ENCODE measurements at places on chromosomes 2 and 18.

- no peak for DNase-seq
Measured at GRCh38 chr2:234632527-234633391, 135.9 kb upstream of the ARL4C start.

DNA sequence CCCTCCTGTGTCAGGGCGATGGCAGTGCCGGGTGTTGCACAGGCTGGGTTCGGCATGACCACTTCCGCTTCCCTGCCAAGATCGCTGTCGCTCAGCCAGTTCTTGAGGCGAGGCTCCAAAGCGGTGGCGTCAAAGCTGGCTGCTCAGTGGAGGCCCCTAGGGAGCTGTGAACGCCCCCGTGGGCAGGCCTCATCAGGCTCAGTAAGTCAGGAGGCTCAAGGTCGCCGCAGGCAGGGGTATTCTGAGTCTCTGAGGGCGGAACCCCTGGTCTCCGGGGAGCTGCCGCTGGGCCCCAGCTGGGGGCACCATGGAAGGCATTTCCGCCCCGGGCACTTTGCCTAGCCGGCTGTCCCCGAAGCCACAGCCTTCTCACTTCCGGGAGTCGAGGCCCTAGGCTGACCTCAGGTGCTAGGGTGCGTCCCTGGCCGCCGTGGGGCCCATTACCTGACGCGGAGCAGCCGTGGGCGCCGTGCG lies 210.4 kb downstream of the SOCS6 start:
- no peak for DNase-seq

DNA sequence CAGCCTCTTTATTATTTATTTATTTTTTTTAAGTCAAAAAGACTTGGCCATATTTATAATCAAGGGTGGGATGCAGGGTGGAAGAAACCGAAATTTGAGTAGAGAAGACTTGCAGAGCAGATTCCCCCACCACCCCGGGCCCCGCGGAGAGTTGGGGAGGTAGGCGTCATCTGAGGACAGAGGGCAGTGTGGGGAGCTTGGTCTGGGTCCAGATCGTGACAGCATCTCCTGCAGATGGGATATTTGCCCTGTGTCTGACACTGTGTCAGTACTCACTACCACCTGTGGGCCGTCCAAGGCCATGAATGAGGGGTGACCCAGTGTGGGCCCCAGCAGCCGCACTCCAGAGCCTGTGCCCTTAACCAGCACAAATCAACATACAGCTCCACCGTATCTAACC lies 10.5 kb upstream of the PRELID3A start:
- no peak for DNase-seq

DNA sequence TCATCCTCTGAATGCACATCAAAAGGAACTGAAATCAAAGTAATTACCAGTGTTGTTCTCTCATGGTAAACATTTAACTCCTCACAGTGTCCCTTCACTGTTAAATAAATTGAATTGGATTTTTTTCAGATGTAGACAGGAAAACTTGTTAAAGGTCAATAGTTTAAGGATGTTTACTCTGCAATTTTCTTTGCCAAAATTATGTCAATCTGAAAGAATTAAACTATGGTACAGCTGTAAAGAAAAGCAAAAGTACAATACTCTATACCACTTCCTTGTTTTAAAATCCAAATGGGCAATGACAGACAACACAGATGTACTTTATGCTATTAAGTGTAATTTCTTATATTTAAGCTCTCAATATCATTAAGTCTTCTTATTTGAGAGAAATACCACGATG lies 153.2 kb downstream of the WDPCP start:
- DNase-seq, result no peak

DNA sequence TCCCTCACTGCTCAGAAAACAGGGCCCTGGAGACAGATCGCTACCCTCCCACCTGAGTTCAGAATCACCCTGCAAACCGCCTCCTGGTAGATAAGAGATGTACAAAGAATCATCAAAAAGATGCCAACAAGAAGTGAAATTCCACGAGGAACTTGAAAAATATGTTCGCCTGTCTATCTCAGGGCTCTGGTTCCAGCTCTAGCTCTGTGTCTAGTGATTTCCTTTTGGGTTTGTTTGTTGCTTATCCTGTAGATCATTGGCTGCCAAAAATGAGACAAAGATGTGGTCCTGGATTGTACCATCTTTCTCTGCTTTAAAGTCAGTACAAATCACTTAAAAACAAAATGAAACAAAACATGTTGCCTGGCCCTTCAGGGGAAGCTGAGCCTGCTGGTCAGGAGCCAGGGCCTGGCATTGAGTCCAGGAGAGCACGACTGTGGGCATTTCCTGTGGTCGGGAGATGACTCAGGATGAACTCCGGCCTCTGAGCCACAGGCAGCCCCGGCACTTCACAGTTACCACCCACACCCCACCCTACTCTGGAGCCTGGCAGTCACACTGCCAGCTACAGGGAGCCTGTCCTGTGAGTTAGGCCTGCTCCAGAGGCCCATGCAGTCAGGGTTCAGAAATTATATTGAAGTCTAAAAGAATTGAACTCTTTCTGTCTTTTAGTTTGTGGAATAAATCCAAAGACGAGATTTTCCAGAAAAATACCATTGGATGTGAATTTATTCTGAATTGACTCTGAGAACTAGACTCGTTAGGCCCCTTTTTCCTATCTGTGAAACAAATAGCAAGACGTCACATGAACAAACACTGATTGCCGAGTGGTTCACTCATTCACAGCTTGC lies 8.0 kb upstream of the ITGB6 start:
- peak; percentile 92 for DNase-seq

DNA sequence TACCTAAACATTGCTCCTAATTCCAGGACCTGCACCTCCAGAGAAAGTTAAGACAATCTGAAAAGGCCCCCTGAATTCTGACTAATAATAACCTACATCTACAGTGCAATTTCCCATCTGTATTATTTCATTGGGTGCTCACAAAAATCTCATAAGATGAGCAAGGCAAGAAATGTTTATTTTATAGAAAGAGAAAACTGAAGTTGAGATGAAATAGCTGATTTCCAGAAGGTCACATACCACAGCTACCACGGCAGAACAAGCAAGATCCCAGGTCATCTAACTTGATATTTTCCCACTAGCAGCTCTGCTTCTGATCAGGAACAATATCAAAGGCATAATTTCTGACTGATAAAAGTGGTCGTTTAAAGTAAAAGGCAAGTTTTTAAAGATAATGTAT lies 105.8 kb upstream of the COL5A2 start:
- no peak for DNase-seq

DNA sequence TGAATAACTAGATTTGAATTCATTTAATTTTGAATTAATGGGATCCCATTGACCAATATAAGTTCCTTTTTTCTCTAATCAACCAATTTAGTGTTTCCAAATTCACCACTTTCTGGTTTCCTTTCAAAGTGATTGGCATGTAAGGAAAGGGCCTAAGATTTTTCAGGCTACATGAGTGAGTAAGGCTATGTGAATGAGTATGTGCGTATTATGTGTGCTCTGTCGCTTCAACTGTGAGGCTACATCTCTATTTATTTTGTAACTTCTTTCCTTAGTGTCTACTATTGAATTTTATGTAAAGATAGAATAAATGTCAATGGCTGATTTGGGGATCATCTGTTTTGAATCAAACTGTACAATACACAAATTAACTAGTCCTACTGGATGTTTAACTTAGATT lies 110.6 kb downstream of the ABCA12 start:
- DNase-seq, result no peak

DNA sequence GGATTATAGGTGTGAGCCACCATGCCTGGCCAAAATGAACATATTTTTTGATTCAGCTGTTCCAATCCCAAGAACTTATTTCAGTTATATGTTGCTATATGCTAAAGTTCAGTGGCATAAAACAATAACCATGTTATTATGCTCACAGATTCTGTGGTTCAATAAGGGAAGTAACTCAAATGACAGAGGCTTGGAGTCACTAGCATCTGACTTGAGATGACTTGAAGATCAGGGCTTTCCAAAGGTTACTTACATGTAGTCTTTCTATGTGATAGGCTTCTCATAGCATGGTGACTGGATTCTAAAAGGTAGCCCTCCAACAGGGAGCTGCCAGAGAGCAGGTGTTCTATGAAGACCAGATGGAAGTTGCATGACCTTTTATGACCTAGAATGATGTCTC lies 17.2 kb downstream of the CLK1 start:
- DNase-seq, result no peak

DNA sequence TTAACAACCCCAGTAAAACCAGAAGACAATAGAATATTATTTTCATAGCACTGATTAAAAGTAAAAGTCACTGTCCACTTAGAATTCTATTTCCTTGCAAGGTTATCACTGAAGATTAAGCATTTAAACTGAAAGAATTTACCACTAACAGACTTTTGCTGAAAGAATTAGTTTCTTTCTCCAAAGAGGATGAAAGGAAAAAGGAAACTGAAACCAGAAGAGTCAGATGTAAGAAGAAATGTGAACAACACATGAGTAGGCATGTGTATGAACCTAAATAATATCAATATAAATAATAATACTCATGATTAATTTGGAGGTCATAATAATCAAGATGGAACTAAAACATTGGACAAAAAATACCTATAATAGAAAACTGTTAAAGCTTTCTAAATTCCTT lies 82.4 kb upstream of the KLHL29 start:
- DNase-seq, result no peak

GRCh38 chr2:120509213-120509815 lies 163.4 kb downstream of the INHBB start:
- no peak for DNase-seq

- DNase-seq, result no peak
Measured at GRCh38 chr2:41771710-41772109, 276.1 kb upstream of the PKDCC start.

DNA sequence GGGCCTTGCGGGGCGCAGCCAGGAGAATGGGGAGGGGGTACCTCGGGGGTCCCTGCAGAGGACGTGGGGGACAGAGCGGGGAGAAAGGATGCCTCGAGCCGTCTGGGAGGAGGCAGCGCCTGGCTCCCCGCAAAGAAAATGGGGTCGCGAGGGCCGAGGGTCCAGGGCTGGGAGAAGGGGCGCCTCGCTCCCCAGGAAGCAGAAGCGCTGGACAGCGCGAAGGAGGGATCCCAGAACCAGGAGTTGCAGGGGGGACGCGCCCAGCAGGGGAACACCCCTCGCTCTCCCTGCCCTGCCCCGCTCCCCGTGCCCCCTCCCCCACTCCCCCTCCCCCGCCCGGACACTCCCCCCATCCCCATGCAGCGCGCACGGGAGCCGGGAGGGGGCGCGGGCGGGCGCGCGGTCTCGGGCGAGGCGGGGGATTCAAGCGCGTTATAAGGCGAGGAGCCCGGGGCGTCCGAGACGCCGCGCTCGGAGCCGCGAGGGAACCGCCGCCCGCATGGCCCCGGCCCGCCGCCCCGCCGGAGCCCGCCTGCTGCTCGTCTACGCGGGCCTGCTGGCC lies at the start of gene ERFE:
Gene ERFE, plus strand, starts transcription at position 462 of the 562 bp plus-strand sequence. Its CDS starts 38 bp downstream, at position 500.
- peak; percentile 86 for DNase-seq

GRCh38 chr2:109711230-109712122 lies 82.6 kb upstream of the RGPD5 start:
- DNase-seq, result peak; percentile 20

DNA sequence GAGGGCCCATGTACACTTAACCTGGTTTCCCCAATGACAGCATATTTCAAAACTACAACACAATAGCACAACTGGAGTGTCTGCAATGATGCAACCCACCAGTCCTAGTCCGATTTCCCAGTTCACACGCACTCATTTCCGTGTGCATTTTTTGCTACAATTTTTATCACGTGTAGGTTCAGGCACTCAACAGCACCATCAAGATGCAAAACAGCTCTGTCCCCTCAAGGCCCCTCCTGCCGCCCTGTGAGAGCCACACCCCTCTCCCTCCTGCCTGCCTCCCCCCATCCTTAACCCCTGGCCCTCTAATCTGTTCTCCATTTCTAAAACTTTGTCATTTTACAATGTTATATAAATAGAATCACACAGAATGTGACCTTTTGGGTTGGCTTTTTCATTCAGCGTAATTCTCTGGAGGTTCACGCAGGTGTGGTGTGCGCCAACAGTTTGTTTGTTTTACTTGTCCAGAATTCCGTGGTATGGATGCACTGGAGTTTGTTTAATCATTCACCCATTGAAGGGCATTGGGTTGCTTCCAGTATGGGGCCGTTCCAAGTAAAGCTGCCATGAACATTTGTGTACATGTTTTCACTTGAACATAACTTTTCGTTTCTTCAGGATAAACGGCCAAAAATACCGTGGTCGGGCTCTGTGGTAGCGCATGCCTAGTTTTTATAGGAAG lies 8.4 kb downstream of the KCNIP3 start:
- DNase-seq, result no peak

DNA sequence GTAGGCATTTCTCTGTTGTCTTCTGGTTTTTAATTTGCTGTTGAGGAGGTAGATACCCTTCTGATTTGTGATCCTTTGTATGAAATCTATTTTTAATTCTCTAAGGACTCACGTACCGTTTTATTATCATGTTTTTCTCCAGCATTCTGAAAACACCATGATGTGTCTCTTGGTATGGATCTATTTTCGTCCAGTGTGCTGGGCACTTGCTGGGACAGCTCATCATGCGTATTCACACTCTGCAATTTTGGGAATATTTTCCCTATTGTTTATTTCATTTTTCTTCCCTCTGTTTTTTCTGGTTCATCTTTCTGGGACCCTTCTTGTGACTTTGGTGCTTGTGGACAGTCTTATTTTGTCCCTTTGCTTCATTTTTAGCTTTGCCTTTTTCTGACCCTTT lies 21.9 kb downstream of the RPIA start:
- no peak for DNase-seq

DNA sequence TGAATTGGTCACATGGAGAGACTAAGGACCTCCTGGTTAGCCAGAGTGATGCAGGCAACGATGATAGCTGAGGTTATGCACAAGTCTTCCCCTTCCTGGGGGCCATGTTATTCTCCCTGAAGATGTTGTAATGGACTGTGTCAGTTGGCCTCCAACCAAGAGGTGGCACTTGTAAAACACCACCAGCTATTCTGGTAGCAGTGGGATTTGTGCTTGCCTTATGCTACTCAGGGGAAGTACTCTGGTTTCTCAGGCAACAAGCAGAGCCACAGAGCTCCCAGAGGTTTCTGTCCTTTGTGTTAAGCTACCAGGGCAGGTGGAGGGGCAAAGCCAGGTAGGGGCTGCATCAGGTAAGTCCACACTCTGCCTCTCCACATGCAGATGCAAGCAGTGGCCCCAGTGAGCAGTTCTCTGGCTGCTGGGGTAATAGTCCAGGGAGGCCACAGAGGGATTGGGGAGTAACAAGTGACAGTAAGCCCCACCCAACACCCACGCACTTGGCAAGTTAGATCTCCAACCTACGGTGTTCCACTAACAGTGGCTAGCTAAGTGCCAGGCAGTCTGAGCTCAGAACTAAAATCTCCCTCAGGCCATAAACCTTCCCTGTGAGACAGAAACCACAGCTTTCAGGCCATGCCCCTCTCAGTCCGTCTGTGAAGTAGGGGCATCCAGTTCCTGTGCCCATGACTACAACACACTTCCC lies 99.7 kb downstream of the RND3 start:
- peak; percentile 18 for DNase-seq

GRCh38 chr18:43665105-43665788 lies 388.0 kb upstream of the SYT4 start:
- peak; percentile 76 for DNase-seq

DNA sequence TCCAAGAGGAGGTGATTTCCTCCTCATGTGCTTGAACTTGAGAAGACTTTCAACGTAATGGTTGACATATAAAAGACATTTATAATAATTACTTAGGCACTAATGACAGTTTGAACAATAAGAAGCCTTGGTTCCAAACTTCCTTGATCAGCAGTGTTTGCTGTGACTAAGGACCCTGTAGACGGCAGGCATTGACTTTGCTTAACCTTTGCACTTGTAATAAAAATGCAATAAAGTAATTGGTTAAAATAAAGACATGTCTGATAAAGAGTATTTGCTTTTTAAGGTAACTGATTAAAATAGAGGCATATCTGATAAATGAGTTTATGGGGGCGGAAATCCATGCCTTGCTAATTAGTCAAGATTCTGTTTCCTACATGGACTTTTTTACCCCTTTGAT lies 82.2 kb upstream of the ST8SIA3 start:
- no peak for DNase-seq
